ENCODE measurements at places on chromosomes 11 and 22. TPM values are rescaled to one million over a fixed set of nuclear protein-coding genes. Genes with fewer than 3 reads are reported as not detected.

GRCh38 chr22:24120044-24120443 is 61.2 kb upstream of the SUSD2 start:
- peak; percentile 24 for DNase-seq

Gene GAB4
- total RNA-seq: not detected

DNA sequence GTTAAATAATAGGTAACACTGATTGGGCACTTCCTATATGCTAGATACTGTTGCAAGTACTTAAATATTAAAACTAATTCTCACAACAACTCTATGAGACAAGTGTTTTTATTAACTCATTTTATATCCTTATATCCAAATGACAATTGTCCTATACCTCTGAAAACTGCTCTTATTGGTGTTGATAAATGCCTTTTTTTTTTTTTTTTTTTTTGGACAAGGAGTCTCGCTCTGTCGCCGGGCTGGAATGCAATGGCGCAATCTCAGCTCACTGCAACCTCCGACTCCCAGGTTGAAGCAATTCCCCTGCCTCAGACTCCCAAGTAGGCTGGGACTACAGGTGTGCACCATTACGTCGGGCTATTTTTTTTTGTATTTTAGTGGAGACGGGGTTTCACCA is 41.6 kb downstream of the MRTFA start:
- peak; percentile 58 for DNase-seq

GRCh38 chr22:49306632-49307480 is 520.8 kb downstream of the BRD1 start:
- DNase-seq: no peak

Measured in lower lobe of right lung (tissue), 2 donors.